MCF 10A (cell line): ENCODE measurements at places on chromosomes 12 and 14. TPM values are rescaled to one million over a fixed set of nuclear protein-coding genes. Genes with fewer than 3 reads are reported as not detected.

GSC gene
- not detected in 2 replicates for total RNA-seq

GRCh38 chr14:101875727-101876554 is 88.4 kb upstream of the DYNC1H1 start:
- no peaks in the 10 kb centered on the region for H3K27me3 ChIP-seq
- no peak overlapping the region for H3K4me3 ChIP-seq
- H3K27ac ChIP-seq = no peak overlapping the region
- no peak for DNase-seq
- H3K4me1 ChIP-seq = peaks cover 6% of the 10 kb centered on the region

GRCh38 chr12:62635649-62636048 is 169.0 kb downstream of the MON2 start:
- H3K4me1 ChIP-seq = peaks cover 6% of the 10 kb centered on the region
- H3K27ac ChIP-seq = no peak overlapping the region
- DNase-seq = no peak
- no peaks in the 10 kb centered on the region for H3K27me3 ChIP-seq

DNA sequence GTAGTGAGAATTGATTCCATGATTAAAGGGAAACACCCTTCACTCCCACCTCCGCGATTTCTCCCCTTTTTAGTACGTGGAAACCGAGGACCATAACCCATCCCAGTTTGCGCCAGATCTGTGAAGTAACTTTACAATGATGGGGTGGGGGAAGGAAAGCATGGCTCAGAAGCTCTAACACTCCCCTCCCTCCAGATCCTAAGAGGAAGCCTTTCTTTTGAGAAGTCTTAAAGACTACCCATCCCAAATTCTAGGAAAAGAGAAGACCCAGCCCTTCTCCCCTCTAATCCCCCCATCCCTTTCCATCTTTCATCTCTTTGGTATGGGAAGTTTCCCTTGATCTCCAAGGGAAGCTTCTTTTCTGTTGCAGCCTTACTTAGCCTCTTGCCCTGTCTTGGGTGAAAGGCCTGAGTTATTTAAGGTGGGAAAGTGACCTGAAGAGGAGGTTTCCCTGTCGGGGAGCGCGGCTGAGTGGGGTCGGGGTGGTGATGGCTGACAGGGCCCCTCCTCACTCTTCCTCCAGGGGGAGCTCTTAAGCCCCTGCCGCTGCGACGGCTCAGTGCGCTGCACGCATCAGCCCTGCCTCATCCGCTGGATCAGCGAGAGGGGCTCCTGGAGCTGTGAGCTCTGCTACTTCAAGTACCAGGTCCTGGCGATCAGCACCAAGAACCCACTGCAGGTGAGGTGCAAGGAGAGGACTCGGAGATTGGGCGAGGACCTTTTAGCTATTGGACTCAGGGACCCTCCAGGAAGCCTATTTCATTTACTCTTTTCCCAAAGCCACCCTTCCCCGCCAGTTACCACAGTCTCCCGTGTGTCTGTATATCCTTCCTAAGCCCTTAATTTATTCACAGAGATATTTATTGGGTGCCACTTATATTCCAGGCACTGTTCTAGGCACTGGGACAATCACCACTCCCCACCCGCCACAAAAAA is 1.8 kb downstream of the MARCHF9 start:
- H3K27me3 ChIP-seq = no peaks in the 10 kb centered on the region
- H3K4me3 ChIP-seq = peak overlapping the region; percentile 73
- peaks cover 27% of the 10 kb centered on the region for H3K4me1 ChIP-seq
- H3K36me3 ChIP-seq = peaks cover 17% of the 10 kb centered on the region
- no peak overlapping the region for H3K27ac ChIP-seq
- DNase-seq = no peak

GRCh38 chr12:105667973-105668743 is 337.7 kb downstream of the C12orf75 start:
- no peak overlapping the region for H3K4me3 ChIP-seq
- H3K27ac ChIP-seq = peak overlapping the region; percentile 41
- no peaks in the 10 kb centered on the region for H3K27me3 ChIP-seq
- no peak for DNase-seq
- no peaks in the 10 kb centered on the region for H3K36me3 ChIP-seq

DNA sequence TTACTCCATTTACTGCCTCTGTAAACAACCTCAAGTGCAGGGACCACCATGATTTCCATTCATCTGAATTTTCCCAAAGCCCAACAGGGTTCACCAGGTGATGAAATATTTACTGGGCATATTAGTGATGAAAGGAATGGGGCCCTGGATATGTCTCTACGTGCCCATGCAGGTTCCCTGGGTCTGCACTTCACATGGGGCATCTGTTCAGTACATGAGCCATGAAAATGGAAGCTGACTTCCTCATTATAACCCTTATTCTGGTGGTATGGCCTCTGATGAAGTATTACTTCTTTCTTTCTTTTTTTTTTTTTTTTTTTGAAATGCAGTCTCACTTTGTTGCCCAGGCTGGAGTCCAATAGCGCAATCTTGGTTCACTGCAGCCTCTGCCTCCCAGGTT is 26.5 kb upstream of the CORO1C start:
- no peaks in the 10 kb centered on the region for H3K36me3 ChIP-seq
- no peak overlapping the region for H3K4me3 ChIP-seq
- H3K4me1 ChIP-seq = no peaks in the 10 kb centered on the region
- peak; percentile 13 for DNase-seq

GRCh38 chr12:114662512-114663177 is 21.3 kb downstream of the TBX3 start:
- H3K4me1 ChIP-seq = peaks cover 6% of the 10 kb centered on the region
- no peaks in the 10 kb centered on the region for H3K27me3 ChIP-seq
- DNase-seq = peak; percentile 86
- H3K4me3 ChIP-seq = no peak overlapping the region
- no peak overlapping the region for H3K27ac ChIP-seq

DNA sequence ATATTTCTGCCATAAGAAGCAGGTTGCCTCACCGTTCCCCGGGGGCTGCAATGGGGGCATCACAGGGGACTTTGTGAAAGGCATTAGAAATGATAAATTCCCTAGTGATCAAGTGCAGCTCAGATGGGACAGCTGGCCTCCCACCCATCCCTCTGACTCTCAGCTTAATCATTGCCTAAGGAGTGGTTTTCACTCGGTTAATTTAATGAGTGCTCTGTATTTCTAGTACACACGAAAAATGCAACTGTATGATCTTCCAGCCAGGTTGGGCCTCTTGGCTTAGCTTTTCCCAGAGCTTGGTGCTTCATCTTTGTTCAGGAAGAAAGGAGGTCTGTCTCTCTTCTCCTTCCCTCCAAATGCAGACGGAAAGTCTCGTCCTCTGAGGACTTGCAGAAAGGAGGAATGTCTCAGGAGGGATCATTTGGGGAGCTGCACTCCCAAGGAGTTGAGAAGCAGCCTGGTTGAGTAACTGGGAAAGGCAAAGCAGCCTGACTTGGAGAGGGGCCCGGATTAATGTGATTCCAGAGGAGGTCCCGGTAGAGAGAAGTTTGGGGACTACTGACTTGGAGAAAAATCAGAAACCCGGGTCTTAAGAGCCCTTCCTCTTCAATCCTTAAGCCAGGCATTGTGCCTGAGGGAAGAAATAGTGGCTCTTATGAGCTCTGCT is 7.2 kb downstream of the CD9 start:
- peaks cover 13% of the 10 kb centered on the region for H3K36me3 ChIP-seq
- H3K27ac ChIP-seq = no peak overlapping the region
- H3K4me3 ChIP-seq = no peak overlapping the region
- H3K27me3 ChIP-seq = no peaks in the 10 kb centered on the region

DNA sequence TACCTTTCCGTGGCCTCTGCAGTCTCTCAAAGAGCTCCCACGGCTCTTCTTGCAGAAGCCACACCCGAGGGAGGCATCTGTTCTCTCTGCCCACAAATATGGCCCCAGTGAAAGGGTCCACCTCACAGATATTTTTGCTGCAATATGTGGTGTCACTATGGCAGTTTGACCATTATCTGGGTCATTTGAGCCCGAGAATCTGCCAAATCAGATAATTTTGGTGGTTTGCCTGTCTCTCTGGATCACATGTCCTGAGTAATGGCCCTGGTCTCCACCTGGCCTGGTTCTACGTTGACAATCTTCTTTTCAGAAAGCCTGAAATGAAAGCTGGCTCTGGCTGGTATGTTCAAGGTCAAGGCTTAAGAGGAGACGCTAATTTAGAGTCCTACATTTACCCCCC is 5.7 kb upstream of the WSCD2 start:
- no peak overlapping the region for H3K27ac ChIP-seq
- no peak overlapping the region for H3K4me3 ChIP-seq
- no peaks in the 10 kb centered on the region for H3K36me3 ChIP-seq

KRT1 gene
- total RNA-seq = not detected in 2 replicates

IGF1 gene
- total RNA-seq = not detected in 2 replicates

DNA sequence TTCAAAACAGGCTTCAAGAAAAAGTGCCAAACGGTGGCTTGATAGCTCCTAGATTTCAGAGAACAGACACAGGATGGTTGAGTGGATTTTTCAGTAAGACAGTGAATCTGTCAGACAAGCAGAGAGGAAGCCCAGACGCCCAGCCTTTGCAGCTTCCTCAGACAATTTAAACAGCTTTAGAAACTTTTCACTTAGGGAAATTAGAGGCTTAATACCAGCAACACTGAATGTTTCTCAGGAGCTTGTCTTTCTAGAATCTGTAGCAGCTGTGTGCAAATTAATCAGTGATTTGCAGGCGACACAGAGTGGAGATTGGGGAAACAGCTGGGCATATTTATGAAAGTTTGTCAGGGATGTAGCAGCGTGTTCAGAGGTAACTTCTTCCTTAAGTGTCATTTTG is 362.1 kb downstream of the GALC start:
- H3K27ac ChIP-seq = no peak overlapping the region
- no peak overlapping the region for H3K4me3 ChIP-seq
- H3K27me3 ChIP-seq = no peaks in the 10 kb centered on the region
- H3K36me3 ChIP-seq = no peaks in the 10 kb centered on the region

DNA sequence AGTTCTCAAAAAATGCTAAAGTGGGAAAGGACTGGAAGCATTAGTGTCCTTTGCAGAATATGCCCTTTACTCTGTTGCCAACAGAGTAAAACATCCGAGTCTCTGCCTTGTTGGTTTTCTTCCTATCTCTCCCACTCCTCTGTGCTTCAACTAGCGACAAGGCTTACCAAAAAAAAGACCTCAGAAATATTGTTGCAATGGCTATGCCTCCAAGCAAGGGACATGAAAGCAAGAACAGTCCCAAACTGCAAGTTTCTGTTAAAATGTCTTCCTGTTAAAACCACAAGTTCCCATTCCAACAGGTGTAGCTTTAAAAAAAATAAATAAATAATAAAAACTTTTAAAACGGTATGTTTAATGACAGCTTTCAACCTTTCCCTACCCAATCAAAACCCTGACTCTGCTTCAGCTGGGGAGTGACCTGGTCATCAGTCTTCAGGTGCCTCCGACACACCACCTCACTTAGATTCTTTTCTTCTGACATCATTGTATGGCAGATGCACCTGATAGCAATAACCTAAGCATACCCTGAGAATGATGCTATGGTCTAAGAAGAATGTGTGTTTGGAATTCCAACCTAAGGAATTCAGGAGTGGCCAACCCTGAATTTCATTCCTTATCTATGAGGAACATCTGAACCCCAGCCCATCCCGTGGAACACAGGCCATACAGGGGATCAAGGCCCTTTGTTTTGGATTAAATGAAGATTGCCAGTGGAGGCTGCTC is 81.0 kb downstream of the RPS29 start:
- H3K4me3 ChIP-seq = no peak overlapping the region
- no peak for DNase-seq
- H3K36me3 ChIP-seq = no peaks in the 10 kb centered on the region
- H3K27me3 ChIP-seq = no peaks in the 10 kb centered on the region
- no peak overlapping the region for H3K27ac ChIP-seq

KSR2 gene
- total RNA-seq = 0.02 TPM in 1 of 2 replicates, not detected in the other

- H3K27ac ChIP-seq = no peak overlapping the region
- H3K36me3 ChIP-seq = no peaks in the 10 kb centered on the region
- H3K4me1 ChIP-seq = no peaks in the 10 kb centered on the region
These were observed 9.3 kb upstream of the CLEC12A start for GRCh38 chr12:9961901-9962300.

DNA sequence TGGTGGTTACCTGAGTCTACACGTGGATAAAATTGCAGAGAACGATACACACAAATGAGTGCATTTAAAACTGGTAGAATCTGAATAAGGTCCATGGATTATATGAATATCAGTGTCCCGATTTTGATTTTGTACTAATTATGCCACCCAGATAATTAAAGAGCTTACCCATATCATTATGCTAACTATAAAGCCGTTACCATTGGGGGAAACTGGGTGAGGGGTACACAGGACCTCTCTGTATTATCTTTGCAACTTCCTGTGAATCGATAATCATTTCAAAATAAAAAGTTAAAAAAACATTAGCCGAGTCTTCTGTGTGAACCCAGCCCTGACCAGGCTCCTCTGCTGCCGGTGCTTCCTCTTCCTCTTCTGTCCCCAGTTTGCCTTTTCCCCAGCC is 107.1 kb downstream of the SMOC1 start:
- H3K4me1 ChIP-seq = peaks cover 18% of the 10 kb centered on the region
- no peaks in the 10 kb centered on the region for H3K36me3 ChIP-seq
- no peak overlapping the region for H3K4me3 ChIP-seq
- peak overlapping the region; percentile 63 for H3K27ac ChIP-seq
- H3K27me3 ChIP-seq = no peaks in the 10 kb centered on the region

- peaks cover 5% of the 10 kb centered on the region for H3K36me3 ChIP-seq
- H3K27me3 ChIP-seq = no peaks in the 10 kb centered on the region
- peak overlapping the region; percentile 76 for H3K27ac ChIP-seq
These were observed 1.2 kb downstream of the NT5DC3 start for GRCh38 chr12:103839609-103840461.

RDH5 gene
- 2.5 and 3.9 TPM in 2 replicates for total RNA-seq

SPX gene
- total RNA-seq = 154 and 203 TPM in 2 replicates

KRT73 gene
- total RNA-seq = not detected in 2 replicates

PHC1 gene
- total RNA-seq = 23.0 TPM in 2 replicates

CD69 gene
- total RNA-seq = not detected in 2 replicates

DNA sequence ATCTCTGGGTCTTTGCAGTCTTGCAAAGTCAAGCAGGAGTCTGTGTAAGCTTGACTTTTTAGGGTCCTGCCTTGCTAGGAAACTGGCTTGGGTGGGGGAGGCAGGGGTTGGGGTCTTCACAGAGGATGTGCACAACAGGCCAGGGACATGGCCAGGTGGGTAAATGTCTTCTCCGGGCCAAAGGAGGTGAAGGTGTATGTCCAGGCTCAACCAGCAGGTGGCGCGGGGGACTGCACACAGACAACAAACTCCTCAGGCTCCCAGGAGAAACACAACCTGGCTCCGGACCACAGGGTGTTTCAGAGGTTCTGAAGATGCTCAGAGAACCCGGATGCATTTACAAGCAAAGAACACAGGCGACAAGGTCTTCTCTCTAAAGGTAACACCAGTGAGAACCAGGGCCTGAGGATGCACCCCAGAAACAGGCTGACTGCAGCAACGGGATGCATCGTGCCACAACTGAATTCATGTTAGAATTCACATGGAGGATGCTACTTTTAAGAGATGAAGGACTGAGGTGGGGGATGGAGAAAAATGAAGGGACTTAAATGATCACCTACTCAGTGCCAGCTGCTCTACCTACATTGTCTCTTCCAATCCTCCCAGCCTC is 56.0 kb downstream of the PLEKHG3 start:
- H3K27ac ChIP-seq = peak overlapping the region; percentile 40
- no peaks in the 10 kb centered on the region for H3K27me3 ChIP-seq
- peak overlapping the region; percentile 35 for H3K4me3 ChIP-seq
- peak; percentile 69 for DNase-seq

- peak; percentile 17 for DNase-seq
- no peaks in the 10 kb centered on the region for H3K36me3 ChIP-seq
- no peaks in the 10 kb centered on the region for H3K4me1 ChIP-seq
- no peak overlapping the region for H3K27ac ChIP-seq
- H3K4me3 ChIP-seq = no peak overlapping the region
- H3K27me3 ChIP-seq = peaks cover 61% of the 10 kb centered on the region
These were observed 176.2 kb downstream of the PHETA1 start for GRCh38 chr12:111192647-111193046.

GRCh38 chr14:87600240-87600639 is 392.7 kb downstream of the GALC start:
- H3K27ac ChIP-seq = no peak overlapping the region
- no peak for DNase-seq
- no peak overlapping the region for H3K4me3 ChIP-seq
- H3K36me3 ChIP-seq = no peaks in the 10 kb centered on the region
- no peaks in the 10 kb centered on the region for H3K27me3 ChIP-seq
- H3K4me1 ChIP-seq = no peaks in the 10 kb centered on the region
